ENCODE measurements at places on chromosomes 12 and 14.

GRCh38 chr14:51398898-51399297, 158.9 kb downstream of the TMX1 start:
- DNase-seq = peak; percentile 72

- no peak for DNase-seq
These were observed 48.5 kb downstream of the PHLDA1 start for GRCh38 chr12:75982979-75983660.

DNA sequence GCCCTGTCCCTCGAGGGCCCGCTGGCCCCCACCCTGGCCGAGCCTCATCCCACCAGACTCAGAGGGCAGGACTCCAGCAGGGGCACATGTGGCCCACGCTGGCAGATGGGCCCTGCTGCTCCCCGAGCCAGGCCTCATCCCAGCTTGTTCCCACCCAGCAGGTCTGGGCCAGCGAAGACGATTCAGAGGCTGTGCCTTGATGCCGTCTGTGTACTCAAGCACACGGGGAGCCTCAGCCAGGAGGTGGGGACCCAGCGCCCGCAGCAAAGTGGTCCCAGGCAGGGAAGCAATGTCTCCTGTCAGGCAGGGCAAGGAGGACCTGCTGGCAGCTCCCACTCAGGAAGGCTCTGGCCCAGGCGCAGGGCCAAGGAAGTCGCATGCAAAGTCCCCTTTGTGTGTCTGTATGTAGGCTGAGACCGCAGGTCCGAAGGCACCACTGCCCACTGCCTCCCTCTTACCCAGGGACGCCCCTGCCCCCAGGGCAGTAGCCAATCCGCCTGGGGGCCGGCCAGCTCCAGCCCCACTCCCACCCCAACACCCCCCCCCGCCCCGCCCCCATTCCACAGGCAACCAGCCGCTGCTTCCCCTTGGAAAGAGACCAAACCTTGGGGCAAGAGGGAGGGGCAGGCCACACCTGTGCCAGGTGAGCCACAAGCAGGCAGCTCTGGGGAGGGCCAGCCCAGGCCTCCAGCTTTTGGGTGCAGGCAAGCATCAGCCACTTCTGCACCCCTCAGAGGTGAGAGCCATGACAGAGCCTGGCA, 9.4 kb downstream of the DEGS2 start:
- DNase-seq = no peak

GRCh38 chr14:88790501-88791251, 2.1 kb downstream of the EML5 start:
- no peak for DNase-seq

- DNase-seq = no peak
These were observed 908 bp upstream of the WIF1 start for GRCh38 chr12:65121956-65122469.

GRCh38 chr12:69881771-69882170, 56.7 kb downstream of the MYRFL start:
- DNase-seq = no peak

- DNase-seq = no peak
These were observed 5.5 kb downstream of the TNFAIP2 start for GRCh38 chr14:103128631-103129300.

- DNase-seq = no peak
These were observed 621.6 kb downstream of the CCER1 start for GRCh38 chr12:90333424-90333823.

DNA sequence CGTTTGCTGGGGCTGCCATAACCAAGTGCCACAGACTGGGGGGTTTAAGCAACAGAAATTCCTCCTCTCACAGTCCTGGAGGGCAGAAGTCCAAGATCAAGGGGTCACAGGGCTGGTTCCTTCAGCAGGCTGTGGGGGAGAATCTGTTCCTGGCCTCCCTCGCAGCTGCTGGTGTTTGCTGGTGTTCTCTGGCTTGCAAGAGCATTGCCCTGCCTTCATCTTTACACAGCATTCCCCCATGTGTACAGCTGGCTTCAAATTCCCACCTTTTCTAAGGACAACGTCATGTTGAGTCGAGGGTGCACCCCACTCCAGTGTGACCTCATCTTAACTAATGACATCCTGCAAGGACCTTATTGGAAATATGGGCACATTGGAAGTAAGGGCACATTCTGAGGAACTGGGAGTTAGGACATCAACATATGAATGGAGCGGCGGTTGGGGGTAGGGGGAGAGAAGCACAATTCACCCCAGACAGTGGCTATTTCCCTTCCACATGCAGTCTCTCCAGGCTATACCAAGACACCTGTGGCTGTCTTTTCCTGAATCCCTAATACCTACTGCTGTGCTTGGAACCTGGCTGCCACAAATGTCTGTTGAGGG, 123.6 kb downstream of the FOXN3 start:
- no peak for DNase-seq

DNA sequence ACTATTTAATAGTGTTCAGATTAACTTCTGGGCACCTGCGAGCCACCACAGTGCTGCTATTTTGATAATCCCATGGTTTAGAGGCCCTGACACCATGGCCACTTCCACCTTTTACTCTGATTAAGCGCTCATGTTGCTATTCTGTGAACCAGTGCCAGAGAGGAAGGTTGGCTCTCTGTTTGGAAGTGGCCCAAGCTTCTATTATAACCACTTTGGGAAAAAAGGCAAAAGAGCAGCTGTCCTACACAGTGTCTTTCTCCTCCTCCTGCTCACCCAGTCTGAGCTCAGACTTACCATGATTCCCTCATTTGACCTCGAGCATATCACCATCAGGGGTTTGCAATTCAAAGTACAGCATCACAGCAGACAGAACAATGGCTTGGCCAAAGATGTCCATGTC, 23.3 kb downstream of the DYRK2 start:
- no peak for DNase-seq

DNA sequence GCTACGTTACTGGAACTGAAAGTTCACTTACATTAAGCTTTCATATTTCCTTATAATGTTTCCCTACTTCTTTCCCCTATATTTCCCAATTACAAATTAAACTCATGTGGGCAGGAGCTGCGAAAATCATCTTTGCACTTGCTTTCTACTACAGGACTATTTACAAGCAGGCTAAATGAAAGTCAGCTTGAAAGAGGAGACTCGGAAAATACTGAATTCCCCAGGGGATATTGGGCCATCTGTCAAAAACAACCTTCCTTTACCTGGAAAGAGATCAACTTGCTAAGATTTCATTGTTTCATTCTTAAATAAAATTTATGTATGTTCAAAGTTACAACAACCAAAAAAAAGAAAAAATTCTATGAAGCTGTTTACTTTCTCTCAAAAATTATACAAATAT, 92.8 kb upstream of the BBS10 start:
- no peak for DNase-seq

DNA sequence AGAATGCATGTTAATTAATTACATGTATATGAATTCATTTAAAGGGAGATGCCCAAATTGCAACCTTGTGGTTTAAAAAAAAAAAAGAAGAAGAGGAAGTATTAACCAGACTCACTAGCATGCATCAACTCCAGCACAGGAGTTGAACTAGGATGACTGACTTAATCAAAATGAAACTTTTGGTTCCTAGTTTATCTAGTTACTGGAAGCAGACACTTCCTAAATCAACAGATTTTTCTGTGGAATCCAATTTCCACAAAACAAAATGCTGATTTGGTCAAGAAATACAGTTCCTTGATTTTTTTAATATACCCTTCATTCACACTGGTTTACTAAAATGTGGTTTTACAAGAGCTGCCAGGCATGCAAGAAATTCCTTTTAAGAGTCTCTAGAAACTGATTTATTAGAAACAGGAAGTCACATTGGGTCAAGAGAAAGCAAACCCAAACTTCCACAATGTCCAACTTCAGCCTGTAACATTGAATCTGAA, 41.6 kb downstream of the ITPR2 start:
- DNase-seq = no peak

- no peak for DNase-seq
These were observed 271.2 kb downstream of the PDZRN4 start for GRCh38 chr12:41459111-41459905.

GRCh38 chr12:94983321-94983720, 20.2 kb downstream of the NDUFA12 start:
- DNase-seq = no peak

GRCh38 chr14:65282896-65283253, 129.7 kb upstream of the FUT8 start:
- DNase-seq = no peak

DNA sequence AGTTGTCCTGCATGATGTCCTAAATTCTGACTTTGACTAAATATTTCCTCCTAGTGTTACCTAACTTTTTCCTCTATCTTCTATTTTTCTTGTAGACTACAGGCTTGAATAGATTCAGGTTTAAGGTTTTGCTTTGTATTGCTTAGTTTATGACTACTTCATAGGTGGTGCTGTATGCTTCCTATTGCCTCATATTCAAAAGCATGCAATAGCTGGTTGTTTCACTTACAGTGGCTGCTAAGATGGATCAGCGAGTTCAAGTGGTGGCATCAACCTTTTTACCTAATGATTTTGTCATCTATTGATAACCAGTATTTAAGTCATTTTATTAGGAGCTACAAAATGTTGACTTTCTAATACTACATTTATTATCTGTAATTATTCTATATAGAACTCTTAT, 36.3 kb upstream of the BICD1 start:
- no peak for DNase-seq

DNA sequence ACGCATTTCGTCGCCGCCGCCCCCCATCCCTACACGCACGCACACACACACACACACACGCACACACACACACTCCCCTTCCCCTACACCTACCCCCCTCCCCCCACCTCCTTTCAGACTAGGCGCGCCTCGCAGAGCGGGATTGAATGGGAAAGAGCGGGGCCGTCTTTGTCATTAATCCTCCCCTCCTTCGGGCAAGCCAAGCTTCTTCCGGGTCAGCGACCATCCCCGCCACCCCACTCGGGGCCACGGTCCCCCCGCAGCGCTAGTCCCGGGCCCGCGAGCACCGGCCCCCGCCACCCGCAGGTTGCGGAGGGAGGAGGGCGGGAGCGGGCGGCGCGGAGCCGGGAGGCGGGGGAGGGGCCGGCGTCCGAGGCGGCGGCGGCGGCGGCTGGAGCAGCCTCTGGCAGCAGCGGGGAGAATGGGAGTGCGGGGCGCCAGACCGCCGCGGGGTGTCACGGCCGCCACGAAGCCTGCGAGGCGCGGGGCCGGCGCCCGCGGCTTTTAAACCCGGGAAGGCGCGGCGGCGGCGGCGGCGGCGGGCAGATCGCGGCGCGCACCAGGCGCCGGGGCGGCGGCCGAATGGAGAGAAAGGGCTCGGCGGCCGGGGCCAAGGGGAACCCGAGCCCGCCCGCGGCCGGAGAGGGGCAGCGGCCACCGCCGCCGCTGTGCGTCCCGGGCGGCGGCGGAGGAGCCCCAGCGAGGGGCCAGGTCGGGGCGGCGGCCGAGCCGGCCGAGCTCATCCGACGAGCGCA, at the start of gene TTC9:
TTC9 (plus strand) TSS at position 369 of the 755 bp plus-strand sequence; CDS start at position 583, 214 bp downstream.
- no peak for DNase-seq

- DNase-seq = no peak
These were observed 41.5 kb downstream of the ARL6IP4 start for GRCh38 chr12:123021688-123022604.

DNA sequence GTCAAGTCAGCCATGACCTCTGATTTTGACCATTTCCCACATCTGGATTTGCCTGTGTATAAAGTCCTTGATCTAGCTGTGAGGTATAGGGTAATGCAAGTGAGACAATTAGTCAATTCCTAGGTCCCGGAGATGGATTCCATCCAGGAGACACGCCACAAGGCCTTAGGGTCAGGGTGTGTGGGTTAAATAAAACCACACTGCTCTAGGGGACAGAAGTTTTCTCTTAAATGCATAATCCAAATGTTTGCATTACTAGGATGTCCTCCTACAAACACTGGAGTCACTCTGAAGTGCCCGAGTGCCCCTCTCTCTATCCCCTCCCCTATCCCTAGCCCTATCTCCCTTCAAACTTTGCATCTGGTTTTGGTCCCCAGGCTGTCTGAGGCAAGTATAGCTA, 26.8 kb downstream of the LRIG3 start:
- no peak for DNase-seq

- DNase-seq = no peak
These were observed 11.3 kb upstream of the SYT1 start for GRCh38 chr12:78853231-78853630.

- no peak for DNase-seq
These were observed 33.5 kb downstream of the SMCO2 start for GRCh38 chr12:27480016-27480415.

DNA sequence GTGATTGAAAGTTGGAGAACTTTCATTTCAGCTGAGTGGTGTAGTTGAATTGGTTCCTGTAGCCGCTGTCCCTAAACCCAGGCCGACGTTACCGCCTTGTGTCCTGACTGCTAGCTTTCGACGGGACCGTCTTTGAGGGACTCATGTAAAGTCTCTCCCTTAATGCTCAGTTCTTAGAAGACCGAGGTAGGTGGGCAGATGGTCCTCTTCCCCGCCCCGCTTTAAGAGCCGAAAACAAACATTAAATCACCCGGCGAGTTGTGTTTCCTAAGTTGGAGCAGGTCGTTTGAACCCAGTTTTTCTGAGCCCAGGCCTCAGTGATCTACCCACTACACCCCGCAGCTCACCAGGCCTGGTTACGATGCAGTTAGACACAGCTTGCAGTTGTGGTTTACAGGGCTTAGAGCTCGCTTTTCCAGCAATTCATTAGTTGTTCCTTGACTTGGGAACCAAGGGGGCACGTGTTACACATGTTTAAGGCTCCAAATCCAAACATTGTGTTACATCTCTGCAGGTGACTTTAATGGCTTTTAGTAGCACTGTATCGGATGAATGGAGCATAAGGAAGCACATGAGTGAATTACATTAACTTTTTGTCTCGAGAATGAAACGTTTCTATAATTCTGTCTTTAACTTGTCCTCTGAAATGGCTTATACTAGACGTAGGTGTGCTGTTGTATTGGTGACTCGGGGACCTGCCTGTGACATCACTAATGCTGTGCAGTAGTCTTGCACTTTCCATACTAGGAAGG, 790 bp downstream of the NEDD1 start:
- no peak for DNase-seq

GRCh38 chr12:31018790-31019505, 54.7 kb upstream of the DDX11 start:
- DNase-seq = no peak

DNA sequence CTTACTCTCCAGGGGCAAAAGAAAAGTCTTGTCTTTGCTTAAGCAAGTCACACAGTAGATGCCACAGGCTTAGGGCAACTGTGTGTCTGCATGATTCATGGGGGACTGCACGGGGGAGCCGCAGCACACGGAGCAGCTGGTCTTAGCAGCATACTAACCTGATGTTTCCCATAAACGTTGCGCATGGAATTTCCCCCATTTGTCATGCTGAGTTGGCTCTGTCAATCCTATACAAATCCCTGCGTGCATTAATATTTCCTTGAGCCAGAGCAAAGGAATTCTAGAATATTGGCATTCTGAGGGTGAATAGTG, 71.2 kb downstream of the SAMD4A start:
- peak; percentile 60 for DNase-seq

DNA sequence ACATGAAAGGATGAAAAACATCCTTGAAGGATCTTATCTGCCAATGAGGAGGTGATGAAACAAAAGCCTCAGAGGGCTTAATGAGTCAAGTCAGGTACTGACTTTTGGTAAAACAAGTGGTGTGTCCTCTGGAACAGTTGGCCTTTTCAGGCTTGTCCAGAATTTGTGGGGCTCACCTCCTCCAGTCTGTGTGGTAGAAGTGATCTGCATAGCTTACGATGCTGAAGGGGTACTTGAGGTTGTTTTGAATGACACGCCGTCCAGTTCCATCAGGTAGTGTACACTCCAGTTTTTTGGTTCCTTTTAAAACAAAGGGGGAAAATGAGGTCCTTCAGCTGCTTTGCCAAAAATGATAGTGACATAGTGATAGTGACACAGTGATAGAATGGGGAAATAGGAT, 17.0 kb downstream of the RTRAF start:
- no peak for DNase-seq
